ENCODE measurements at places on chromosomes 12 and 14.

DNA sequence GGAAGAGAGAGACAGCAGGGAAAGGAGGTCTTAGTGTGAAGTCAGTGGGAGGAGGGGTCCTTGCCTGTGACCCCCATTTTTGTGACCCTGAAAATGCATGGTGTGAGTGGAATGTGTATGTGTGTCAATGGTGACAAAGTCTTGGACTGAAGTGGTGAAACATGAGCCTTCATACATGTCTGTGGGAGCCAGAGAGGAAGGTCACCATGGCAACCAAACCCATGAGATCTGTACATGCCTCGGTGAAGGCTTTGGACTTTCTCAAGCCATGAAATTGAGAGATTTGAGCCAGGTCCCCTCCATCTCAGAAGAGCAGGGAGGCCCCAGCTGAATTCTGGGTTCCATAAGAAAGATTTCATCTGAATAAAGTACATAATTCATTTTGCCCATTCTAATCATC lies 108.7 kb downstream of the TTC8 start:
- DNase-seq = no peak

DNA sequence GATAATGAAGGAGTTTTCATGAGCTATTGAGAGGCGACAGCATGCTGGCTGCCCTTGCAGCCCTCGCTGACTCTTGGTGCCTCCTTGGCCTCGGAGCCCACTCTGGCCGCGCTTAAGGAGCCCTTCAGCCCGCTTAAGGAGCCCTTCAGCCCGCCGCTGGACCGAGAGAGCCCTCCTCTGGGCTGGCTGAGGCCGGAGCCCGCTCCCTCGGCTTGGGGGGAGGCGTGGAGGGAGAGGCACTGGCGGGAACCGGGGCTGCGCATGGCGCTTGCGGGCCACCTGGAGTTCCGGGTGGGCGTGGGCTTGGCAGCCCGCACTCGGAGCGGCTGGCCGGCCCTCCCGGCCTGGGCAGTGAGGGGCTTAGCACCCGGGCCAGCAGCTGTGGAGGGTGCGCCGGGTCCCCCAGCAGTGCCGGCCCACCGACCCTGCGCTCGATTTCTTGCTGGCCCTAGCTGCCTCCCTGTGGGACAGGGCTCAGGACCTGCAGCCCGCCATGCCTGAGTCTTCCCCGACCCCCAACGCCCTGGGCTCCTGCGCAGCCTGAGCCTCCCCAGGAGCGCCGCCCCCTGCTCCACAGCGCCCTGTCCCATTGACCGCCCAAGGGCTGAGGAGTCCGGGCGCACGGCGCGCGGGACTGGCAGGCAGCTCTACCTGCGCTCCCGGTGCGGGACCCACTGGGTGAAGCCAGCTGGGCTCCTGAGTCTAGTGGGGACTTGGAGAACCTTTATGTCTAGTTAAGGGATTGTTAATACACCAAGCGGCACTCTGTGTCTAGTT lies 20.1 kb upstream of the PAWR start:
- no peak for DNase-seq

DNA sequence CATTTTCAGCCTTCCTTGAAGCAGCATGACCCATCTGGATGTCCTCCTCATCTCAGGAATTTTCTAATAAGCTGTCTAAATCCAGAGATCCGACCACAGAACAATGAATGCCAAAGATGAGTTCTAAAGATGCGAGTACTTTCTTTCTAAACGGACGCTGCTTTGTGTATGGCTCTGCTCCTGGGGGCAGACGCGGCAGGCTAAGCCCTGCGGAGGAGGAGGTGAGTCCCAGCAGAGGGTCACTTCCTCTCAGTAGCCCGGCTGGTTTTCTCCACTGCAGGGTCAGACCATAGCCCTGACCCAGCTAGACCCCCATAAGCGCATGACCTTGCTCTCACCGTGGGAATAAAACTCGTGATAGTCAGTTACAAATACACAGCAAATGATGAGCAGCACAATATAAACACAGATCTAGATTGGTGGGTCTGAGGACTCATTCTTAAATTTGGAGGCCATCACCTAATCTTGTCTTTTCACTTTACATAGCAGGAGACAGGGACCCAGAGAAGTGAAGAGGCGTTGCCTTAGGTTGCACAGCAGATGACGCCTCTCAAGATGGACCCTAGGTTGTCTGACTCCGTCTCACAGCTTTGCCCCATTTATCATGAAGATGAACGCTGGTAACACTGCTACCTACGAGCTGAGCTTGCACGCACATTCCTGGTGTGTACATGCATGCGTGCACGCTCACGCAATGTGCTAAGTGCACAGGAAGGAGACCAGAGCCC lies 16.6 kb downstream of the SSH1 start:
- DNase-seq = no peak

DNA sequence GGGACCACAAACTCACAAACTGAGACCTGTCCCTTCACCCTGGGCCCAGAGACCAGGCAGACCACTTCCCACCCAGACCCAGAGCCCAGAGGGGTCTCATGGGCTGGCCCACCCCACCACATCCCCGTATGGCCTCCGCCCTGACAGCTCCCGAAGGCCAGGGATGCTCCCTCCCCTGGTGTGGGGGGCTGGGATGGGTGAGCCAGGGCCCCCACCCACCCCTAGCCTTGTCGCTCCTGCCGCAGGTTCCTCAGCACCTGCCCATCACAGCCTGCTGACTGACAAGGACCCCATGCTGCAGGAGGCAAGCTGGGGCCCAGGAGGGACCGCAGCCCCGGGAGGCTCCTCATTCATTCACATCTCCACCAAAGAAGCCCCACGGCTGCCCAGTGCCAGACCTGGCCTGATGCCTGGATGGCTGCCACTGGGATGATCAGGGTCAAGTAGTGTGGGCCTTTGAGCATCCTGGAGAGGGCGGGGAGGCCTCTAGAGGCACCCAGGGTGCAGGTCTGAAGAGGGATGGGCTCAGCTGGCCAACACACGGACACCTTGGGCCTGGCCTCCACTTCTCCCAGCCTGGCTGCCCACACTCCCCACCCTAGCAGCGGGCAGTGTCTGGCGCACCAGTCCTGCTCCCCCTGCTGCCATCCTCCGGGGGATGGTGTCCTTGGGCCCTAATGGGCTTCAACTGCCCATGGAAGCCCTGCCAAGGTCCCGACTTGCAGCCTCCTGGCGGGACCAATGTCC lies 24.7 kb upstream of the GPR132 start:
- DNase-seq = no peak

DNA sequence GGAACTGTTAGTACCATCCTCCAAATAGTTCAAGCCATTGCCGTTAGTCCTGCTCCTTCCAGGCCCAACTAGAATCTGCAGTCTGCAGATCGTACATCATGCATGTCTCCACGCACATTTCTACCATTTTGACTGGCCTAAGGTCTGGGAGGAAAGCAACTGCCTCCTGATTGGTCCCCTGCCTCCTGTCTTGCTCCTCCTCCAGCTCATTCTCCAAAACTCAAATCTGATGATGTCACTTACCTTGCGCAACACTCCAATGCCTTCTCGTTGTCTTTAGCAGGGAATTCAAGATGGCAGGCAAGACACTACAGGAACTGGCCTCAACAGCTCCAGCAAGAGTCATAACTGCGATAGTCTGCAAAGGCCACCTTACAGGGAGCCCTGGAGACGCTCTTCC lies 9.7 kb upstream of the HCAR1 start:
- DNase-seq = no peak

GRCh38 chr14:68607081-68607866 lies 185.6 kb downstream of the ZFP36L1 start:
- no peak for DNase-seq

DNA sequence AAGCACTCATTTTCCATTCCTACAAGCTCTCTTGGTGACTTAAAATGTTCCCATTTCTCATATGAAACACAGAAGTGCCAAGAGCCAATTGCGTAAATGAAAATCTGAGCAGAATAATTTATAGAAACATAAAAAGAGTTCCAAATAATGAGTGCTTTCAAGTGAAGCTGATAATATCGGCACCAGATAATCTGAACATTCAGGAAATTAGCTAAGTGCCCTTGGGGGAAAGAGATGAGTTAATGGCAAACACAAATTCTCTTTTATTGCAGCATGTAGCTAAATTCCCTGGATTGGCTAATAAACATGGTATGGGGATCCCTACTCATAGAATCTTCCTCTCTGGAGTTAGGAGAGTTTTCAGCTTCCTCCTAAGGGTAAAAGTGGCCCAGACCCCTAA lies 46.7 kb downstream of the DAD1 start:
- DNase-seq = no peak

- peak; percentile 15 for DNase-seq
Observed at GRCh38 chr12:63668028-63668799, at the start of gene DPY19L2. Gene DPY19L2, minus strand, starts transcription at chr12:63668493. Its CDS starts 100 bp downstream, at chr12:63668393.

DNA sequence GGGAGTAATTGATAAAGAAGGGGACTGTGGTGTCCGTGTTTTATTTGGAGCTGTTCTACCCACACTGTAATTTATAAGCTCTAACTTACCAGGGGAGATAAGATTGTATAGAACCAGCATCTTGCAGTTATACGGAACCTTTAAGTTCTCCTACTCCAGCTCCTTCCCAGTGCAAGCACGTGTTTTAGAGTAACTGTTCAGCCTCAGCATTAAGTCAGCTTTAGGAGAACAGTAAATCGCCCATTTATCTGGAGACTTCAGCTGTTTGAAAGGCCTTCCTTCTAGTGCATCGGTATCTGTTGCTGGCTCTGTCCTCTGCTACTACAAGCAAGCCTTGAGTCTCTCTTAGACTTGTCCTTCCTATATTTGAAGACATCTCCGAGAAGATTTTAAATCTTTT lies 95.6 kb downstream of the ETV6 start:
- DNase-seq = no peak

DNA sequence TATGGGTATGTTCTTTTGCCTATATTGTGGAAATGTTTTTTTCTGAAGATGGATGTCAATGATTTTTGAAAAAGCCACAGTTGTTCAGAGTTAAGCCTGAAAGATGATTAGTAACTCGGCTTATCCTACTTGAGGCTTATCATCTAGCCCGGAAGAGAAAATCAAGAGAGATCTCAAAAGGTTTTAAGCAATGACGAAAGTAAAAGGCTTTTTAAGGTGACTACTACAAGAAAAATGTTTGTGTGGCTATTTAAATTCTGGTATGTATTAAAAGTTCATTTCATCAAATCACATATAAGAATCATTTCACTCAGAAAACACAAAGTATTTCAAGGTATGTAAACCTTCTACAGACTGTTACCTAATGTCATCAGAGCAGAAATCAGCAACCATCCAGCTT lies 40.2 kb downstream of the HEATR5A start:
- no peak for DNase-seq

DNA sequence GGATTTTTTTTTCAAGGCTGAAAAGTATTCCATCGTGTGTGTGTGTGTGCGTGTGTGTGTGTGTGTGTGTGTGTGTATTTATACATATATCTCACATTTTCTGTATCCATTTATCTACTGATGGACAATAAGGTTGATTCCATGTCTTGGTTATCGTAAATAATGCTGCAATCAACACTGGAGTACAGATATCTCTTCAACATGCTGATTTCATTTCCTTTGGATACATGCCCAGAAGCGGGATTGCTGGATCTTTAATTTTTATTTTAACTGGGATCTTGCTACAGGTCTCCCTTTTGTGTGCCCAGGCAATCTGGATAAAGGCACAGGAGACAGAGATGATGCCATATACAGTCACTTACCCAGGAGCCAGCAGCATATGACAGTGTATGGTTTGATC lies 338.1 kb downstream of the SOX5 start:
- DNase-seq = no peak

GRCh38 chr12:98637068-98637467 lies 7.5 kb downstream of the IKBIP start:
- no peak for DNase-seq

GRCh38 chr12:119695034-119695433 lies 27.1 kb downstream of the PRKAB1 start:
- no peak for DNase-seq

DNA sequence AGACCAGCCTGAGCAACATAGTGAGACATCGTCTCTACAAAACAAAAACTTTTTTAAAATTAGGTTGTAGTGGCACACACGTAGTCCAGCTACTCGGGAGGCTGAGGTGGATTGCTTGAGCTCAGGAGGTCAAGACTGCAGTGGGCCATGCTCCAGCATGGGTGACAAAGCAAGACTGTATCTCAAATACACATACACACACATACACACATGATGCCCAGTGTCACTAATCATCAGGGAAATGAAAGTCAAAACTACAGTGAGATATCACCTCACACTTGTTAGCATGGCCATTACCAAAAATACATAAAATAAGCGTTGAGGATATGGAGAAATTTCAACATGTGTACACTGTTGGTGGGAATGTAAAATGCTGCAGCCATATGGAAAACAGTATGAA lies 33.2 kb upstream of the KICS2 start:
- DNase-seq = no peak

DNA sequence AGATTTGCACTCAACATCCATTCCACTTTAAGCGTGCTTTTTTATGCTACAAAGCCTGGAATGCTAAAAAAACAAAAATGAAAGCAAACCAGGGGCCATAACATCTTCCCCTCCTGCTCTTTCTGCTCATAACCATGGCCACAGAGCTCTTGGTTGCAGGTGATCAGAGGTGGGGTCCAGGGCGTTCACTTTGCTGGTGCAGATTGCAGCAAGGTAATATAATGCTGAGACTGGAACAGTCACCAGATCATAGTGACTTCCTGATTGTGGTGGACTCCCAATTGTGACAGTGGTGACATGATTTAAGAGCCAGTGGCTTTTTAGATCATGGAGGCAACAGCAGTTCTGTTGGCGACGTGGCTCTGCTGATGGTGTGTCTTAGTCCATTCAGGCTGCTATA lies 115.0 kb upstream of the CPM start:
- DNase-seq = no peak

GRCh38 chr14:23126548-23127278 lies 7.7 kb upstream of the CEBPE start:
- no peak for DNase-seq

DNA sequence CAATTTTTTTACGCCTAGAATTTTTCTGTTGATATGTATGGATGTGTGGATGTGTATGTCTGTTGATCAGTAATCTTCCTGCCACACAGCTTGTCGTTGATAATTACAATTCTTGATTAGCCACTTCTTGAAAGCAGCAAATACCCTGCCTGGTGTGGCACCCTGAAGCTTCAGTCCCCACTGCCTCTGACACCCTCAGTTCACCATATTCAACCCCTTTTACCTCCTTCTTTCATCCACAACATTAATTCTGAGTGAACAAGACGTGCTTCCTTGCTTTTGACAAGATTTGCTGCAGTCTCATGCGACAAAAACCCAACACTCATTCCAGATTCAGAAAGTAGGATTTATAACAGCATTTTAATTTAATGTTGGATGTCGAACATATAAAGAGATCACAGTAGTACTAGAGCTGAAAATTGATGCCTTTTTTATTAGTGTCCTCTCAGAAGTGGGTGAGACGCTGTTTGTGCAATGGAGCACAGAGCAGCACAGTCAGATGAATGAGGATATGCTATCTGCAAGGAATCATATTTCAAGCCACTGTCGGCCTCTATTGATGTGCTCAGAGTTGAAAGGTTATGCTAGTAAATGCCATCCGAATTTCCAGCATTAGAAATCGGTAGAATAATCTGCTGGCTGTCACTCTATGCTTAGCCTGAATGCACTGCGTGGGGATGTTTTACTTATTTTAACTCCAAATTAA lies 383.7 kb downstream of the EGLN3 start:
- DNase-seq = no peak

GRCh38 chr12:53568809-53569557 lies 57.2 kb downstream of the ATF7 start:
- no peak for DNase-seq

- no peak for DNase-seq
Observed at GRCh38 chr14:104700225-104700651, 10.8 kb downstream of the INF2 start.

All from activated CD4-positive, CD25-positive, alpha-beta regulatory T cell (primary cell).